ENCODE measurements at places on chromosomes 12 and 14. TPM values are rescaled to one million over a fixed set of nuclear protein-coding genes. Genes with fewer than 3 reads are reported as not detected.
A peak's percentile ranks its signal among the peaks of the same experiment; 100 is the strongest.

The RTL1 gene
- total RNA-seq: not detected

GRCh38 chr12:102912258-102912657, 4.8 kb downstream of the PAH start:
- DNase-seq: no peak

DNA sequence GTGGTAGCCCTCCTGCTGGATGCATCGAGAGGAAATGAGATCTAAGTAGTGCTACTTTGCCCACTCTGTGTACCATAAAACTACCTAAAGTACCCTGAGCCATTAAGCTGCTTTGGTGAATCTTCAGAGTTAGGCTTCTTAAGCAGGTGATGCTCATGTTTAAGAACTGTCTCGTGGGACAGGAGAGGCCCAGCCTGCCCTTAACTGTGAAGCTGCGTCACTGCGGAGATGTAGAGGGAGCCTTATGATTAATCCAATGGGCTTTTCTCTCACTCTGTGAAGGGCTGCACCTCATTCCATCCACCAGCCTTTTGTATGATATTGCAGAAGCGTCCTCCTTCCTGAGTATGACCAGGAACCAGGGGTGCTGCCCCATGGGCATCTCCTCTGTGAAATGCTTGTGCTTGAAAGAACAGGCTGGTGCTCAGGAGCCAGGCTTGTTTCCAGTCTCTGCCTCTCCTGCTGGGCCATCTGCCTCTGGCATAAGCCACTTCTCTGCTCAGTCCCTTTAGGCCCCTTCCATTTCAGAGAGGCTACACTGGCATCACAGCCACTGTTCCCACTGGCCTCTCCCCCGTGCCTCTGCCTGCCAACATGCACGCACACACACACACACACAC, 6.8 kb upstream of the CCDC177 start:
- no peak for DNase-seq

DNA sequence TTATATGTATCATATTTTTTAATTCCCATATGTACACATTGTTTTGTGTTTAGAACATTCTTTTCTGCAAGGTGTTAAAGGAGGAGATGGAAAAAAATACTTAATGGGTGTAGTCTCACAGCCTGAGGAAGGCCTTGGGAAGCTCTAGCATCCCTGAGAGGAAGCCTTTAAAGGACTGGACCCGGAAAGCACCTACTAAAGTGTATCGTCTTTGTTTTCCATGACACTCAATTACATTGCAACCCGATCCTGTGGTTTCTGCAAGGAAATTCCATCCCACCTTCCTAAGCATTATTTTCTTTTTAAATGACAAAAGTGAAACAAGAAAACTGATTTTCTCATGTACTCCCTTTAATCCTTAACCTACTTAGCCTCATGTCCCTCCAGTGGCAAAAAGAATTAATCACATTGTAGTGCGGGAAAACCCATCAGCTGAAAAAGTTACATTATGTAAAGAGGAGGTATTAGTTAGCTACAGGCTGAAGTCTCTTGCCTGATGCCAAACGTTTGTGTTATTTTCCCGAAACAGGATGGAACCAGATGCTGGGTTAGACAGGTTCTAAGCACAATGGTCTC, 147.8 kb upstream of the CPSF6 start:
- no peak for DNase-seq

- no peak for DNase-seq
These were observed 5.8 kb upstream of the GLT8D2 start for GRCh38 chr12:104055686-104056388.

DNA sequence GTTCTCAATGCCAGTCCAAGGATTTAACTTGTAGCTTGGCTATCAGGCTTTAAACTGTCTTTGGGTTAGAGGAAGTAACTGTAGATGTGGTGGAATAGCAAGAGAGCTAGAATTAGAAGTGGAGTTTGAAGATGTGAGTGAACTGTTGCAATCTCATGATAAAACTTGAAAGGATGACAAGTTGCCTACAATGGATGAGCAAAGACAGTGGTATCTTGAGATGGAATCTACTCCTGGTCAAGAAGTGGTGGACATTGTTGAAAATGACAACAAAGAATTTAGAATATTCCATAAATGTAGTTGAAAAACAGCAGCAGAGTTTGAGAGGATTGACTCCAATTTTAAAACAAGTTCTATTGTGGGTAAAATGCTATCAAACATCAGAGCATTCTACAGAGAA, 199.0 kb downstream of the DUSP6 start:
- DNase-seq: no peak

DNA sequence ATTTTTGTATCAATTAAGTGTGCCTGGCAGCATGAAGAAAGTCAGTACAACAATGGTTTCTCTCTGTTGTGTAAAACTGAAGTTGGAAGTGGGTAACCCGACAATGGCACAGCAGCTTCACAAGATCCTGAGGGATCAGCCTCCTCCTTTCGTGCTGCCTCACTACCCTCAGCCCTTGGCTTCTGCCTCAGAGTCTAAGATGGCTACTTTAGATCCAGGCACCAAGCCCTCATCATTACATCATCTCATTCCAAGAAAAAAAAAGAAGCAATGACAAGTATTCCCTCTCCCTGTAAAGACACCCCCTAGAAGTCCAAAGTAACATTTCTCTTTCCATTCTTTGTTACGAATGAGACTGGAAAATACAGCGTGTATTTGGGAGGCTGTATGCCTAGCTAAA, 92.6 kb downstream of the DNAI7 start:
- no peak for DNase-seq

DNA sequence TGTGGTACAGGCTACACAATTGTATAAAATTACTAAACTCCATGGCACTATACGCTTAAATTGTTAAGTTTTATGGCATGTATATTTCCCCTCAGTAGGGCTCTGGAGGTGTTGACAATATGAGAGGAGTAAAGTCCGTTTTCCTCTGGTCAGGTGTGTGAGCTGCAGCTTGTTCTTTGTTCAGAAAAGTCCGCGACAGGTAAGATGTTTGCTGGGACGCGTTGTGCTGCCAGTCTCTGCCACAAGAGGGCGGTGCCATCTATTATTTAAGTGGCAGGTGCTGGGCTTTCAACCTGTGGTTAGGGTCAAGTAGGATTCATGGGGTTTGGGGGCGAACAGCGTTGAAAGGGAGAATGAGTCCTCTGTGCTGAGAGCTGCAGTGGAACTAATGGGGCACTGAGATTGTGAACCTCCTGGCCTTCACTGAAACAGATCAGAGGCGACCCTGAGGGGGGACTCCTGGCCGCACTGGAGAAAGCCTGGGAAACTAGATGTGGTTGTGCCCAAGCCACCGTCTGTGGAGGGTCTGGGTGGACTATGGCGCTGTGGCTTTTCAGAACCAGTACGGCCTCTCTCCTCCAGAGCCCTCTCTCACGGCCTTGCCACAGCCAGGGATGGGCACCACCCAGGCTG, 179.0 kb downstream of the SLC15A4 start:
- no peak for DNase-seq

- no peak for DNase-seq
These were observed 174.0 kb downstream of the DIO2 start for GRCh38 chr14:80037349-80037748.

GRCh38 chr14:76235628-76236027, 83.9 kb downstream of the GPATCH2L start:
- DNase-seq: no peak

The TMEM30B gene
- total RNA-seq: not detected

The KLRD1 gene
- not detected for total RNA-seq

DNA sequence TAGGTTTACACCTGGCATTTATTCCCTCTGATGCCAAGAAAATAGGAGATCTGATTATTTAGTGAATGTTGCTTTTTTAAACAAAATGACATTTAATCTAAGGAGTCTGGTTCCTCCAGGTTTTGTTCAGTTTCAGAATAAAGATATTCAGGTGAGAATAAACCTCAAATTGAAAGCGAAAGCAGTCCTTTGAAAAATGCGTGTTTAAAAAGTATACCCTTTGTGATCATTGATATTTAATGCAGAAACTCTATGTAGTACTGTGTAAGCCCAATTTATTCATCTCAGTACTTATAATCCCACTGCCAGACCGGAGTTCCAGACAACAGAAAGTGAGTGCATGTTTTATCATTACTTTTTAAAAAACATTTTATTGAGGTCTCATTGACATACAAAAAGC, 210.2 kb downstream of the KCNC2 start:
- DNase-seq: no peak

GRCh38 chr14:49306152-49306751, 279.9 kb downstream of the RPS29 start:
- peak; percentile 6 for DNase-seq

The KRT83 gene
- 1.4 TPM for total RNA-seq

DNA sequence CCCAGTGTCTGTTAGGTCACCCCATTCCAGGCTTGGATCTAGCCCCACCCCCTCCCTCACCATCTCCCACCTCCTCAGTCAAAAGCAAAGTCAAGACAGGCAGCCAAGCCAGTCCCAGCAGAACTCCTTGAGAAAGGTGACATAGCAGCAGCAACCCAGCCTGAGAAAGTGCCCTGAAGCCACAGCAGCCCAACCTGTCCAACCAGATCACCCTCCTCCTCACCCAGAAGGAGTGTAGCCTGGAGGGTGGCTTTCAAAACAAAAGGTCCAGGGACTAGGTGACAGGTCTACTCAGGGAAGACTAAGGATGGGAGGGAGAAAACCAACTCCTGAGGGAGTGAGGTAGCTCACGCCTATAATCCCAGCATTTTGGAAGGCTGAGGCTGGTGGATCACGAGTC, 5.2 kb downstream of the RAB15 start:
- no peak for DNase-seq

- DNase-seq: no peak
These were observed 23.1 kb downstream of the ACVR1B start for GRCh38 chr12:51974646-51975045.

DNA sequence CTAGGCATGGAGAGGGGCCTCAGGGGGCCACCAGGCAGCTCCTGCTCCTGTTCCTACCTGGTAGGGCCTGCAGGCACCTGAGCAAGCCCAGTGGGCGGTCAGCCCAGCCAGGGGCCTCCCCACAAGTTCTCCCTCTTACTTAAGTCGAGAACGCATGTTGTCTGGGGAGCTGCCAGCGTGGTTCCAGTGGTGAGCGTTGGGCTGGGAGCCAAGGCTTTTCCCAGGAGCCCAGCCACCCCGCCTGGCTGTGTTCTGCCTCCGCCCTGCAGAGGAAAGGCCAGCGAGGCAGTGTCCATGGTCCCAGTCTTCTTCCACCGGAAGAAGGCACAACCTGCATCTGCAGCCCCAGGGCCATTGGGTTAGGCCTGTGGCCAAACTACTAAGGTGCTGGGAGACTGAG, 1.4 kb downstream of the C14orf180 start:
- no peak for DNase-seq

DNA sequence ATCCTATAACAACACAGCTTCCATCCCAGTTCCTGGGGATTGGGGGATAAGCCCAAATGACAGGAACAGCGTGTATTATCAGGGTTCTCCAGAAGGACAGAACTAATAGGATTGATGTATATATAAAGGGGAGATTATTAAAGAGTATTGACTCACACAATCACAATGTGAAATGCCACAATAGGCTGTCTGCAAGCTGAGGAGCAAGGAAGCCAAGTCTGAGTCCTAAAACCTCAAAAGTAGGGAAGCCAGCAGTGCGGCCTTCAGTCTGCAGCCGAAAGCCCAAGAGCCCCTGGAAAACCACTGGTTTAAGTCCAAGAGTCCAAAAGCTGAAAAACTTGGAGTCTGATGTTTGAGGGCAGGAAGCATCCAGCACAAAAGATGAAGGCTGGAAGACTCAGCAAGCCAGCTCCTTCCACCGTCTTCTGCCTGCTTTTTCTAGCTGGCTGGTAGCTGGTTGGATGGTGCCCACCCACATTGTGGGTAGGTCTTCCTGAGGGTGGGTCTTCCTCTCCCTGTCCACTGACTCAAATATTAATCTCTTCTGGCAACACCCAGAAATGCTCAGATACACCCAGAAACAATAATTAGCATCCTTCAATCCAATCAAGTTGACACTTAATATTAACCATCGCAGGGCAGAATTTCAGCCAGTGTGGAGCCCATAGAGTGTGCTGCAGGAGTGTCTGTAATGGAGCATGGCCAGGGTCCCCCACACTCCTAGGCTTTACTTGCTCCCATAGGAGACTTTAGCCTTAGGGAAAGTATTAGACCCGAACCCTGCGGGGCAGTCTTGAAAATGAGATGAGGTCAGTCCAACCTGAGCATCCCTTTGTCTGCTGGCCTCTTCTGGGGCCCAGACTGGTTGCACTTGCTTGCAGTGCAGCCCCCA, 111.1 kb downstream of the SINHCAF start:
- DNase-seq: no peak

GRCh38 chr12:13592063-13592942, 389.1 kb downstream of the GRIN2B start:
- DNase-seq: no peak

GRCh38 chr12:55741931-55742680, 816 bp upstream of the GDF11 start:
- DNase-seq: no peak

- no peak for DNase-seq
These were observed 1.2 kb downstream of the PIK3C2G start for GRCh38 chr12:18262514-18262913.

The WNT5B gene
- total RNA-seq: 3.3 TPM

GRCh38 chr12:122133192-122133950, 40.6 kb downstream of the IL31 start:
- DNase-seq: no peak

DNA sequence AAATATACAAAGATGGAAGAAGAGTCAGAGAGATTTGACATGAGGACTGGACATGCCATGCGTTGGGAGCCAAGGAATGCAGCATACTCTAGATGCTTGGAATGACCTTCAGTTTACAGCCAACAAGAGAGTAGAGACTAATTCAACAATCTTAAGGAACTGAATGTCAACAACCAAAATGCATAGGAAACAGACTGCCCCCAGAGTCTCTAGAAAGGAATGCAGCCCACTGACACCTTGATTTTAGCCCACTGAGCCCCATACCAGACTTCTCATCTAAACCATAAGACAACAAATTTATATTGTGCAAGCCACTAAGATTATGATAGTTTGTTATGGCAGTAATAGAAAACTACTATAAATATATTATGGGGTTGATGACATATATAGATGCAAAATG, 611.2 kb downstream of the RPS29 start:
- DNase-seq: no peak

The POTEM gene
- total RNA-seq: not detected

GRCh38 chr14:52583544-52583943, 30.9 kb downstream of the GPR137C start:
- no peak for DNase-seq

- DNase-seq: no peak
These were observed 498 bp downstream of the RACGAP1 start for GRCh38 chr12:50024805-50025186.

The EIF2S3B gene
- total RNA-seq: 2.5 TPM

GRCh38 chr12:97487470-97487869, 24.9 kb downstream of the RMST start:
- DNase-seq: no peak

DNA sequence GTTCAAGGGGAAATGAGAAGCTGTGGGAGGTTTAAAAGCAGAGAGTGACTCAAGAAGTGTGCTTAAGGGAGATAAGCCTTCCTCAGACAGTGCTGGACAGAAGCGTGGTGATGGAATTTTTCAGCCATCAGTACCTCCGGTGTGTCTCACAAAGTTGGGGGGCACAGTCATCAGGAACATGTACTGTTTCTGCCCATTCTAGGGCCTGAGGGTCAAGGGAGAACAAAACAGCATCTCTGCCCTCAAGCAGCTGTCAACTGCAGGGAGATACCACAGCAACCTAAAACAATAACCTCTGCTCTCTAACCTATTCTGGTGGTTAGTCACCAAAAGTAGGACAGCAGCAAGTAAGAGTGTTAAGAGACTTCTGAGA, 2.0 kb upstream of the STON2 start:
- no peak for DNase-seq

GRCh38 chr14:55094292-55095157, 34.5 kb upstream of the LGALS3 start:
- DNase-seq: peak; percentile 77

The SRGAP1 gene
- total RNA-seq: 10.9 TPM

GRCh38 chr12:5003025-5003666, 40.5 kb upstream of the KCNA5 start:
- DNase-seq: peak; percentile 37

The IRAK3 gene
- 0.89 TPM for total RNA-seq

Data from NCI-H460 (cell line).